H4 (cell line): ENCODE measurements at places on chromosomes 7 and 10.
A peak's percentile ranks its signal among the peaks of the same experiment; 100 is the strongest.

DNA sequence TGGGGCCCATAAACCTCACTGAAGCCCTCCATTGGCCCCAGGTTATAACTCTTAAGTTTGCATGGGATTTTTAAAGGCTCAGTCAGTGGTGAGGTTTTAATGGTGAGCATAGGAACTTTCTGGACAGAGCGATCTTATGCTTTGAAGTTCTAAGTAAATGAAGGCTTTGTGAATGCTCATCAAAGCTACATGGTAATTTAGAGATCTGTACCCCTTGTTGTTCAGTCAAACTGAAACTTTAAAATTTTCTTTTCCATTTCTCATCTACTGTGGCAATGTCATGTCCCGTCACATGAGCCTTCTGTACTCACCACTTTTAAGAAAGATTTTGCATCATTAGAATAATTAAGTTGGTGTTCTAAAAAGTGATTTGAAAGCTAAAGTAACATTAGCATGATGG is 39.9 kb downstream of the CHN2 start:
- DNase-seq = no peak

DNA sequence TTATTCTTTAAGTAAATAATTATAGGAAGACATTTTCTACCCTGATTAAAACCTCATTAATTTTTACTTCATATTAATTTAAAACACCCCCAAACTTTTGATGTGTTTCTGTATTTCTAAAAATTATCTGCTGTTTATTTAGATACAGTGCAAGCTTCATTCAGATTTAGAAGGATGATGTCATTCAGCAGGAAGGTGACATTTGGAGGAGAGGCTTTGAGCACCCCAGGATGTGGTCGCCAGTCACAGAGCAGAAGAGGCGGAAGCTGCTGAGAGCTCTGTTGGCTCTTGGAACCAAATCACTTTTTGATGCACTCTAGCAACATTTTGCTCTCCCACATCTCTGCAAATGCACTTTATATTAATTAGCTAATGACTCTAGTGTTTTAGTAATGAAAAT is 233.9 kb upstream of the CACNA2D1 start:
- DNase-seq = peak; percentile 67

- DNase-seq = no peak
These were observed 149.3 kb downstream of the POU6F2 start for GRCh38 chr7:39127058-39127457.

DNA sequence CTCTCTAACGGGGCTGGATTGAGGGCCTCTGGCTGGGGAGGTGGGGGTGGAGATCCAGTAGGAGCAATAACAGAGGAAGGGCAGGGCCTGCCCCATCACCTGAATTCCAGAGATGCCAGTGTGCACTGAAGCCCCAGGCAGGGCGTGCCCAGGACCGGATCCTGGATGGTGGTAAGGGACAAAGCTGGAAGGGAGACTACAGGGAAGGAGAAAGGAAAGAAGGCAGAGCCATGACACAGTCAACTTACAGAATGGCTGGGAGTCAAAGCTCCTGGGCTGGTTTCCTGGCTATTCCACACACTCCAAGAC is 666 bp downstream of the TMEM139 start:
- peak; percentile 30 for DNase-seq

- no peak for DNase-seq
These were observed 174.9 kb upstream of the HPS1 start for GRCh38 chr10:98621630-98622029.

- DNase-seq = no peak
These were observed 58.4 kb downstream of the MGMT start for GRCh38 chr10:129525401-129525801.

DNA sequence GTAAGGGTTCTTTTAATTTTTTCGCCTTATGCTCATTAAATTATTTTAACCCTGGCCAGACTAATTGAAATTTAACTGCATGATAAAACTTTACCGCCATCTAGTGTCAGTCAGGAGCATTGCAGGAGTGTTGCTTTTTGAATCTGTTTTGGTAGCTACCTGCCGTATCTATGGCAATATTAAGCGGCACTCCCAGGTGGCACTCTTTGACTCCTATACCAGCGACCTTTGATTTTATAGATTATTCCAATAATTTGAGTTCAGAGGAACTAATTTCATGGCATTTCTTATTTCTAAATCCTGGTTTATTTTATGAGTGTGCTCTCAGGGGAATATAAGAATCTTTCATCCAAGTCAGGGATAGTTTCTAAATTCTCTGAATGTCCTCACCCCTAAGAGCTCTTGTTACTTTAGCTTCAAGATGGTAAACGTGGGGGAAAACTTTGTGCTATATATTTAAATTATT is 198.9 kb downstream of the REEP3 start:
- peak; percentile 30 for DNase-seq

- no peak for DNase-seq
These were observed 67.3 kb downstream of the AFAP1L2 start for GRCh38 chr10:114336823-114337509.

- peak; percentile 36 for DNase-seq
These were observed 6.2 kb downstream of the C10orf105 start for GRCh38 chr10:71713135-71714030.

- no peak for DNase-seq
These were observed 76.2 kb downstream of the TMEM26 start for GRCh38 chr10:61376908-61377368.

GRCh38 chr10:52232561-52233350 is 81.3 kb upstream of the DKK1 start:
- no peak for DNase-seq

- DNase-seq = no peak
These were observed 186.8 kb downstream of the HGF start for GRCh38 chr7:81583090-81583489.

- no peak for DNase-seq
These were observed 380.1 kb downstream of the CNTNAP2 start for GRCh38 chr7:146496657-146497056.

DNA sequence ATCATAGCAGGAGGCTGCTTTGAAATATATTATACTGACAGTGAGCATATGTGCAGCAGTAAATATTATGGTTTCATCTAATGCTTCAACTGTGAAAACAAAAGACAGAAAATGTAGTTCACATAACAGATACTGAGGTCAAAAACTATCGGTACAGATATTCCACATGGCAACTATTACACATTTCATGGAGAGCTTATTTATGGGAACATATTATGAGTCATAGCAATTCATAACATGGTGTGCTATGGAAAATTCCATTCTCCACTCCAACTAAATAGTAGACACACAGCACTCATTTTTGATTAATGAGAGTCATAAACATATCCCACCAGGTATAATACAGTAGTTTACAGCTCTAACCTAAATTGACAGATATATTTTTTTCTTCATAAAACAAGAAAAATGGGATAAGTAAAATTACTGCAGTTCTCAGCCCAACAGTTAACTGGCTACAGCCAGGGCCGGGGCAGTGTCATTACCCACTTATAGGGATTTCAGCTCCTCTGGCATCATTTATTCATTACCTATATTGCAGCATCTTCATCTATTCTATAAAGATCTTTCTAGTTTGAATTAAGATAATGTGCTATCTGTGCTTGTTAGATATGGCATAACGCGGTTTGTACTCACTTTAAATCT is 475.6 kb upstream of the KLF6 start:
- DNase-seq = no peak

DNA sequence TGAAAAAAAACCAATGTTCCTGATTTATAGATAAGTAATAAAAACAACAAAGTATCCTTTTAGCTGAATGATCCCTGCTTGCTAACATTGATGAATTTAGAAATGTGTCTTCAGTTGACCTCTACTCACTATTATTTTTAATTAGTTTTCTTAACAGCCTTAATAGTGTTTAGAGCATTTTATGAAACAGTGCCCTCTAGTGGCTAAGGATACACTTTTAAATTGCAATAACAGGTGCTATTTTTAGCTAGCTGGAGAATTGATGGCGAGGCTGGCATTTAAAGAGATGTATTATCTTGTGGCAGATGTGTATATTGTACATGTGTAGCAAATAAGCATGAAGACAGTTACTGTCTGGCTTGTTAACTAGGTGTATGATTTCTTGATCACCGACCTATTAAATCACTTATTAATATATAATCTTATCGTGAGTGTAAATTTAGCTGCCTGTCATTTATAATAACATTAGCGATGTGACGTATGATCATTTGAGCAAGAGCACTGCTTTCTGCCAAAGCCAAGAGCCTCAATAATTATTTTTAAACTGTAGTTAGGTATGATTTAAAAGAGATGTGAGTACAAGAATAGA is 451.9 kb downstream of the DPP6 start:
- DNase-seq = peak; percentile 21

- DNase-seq = no peak
These were observed 13.0 kb downstream of the LHPP start for GRCh38 chr10:124474514-124475070.

DNA sequence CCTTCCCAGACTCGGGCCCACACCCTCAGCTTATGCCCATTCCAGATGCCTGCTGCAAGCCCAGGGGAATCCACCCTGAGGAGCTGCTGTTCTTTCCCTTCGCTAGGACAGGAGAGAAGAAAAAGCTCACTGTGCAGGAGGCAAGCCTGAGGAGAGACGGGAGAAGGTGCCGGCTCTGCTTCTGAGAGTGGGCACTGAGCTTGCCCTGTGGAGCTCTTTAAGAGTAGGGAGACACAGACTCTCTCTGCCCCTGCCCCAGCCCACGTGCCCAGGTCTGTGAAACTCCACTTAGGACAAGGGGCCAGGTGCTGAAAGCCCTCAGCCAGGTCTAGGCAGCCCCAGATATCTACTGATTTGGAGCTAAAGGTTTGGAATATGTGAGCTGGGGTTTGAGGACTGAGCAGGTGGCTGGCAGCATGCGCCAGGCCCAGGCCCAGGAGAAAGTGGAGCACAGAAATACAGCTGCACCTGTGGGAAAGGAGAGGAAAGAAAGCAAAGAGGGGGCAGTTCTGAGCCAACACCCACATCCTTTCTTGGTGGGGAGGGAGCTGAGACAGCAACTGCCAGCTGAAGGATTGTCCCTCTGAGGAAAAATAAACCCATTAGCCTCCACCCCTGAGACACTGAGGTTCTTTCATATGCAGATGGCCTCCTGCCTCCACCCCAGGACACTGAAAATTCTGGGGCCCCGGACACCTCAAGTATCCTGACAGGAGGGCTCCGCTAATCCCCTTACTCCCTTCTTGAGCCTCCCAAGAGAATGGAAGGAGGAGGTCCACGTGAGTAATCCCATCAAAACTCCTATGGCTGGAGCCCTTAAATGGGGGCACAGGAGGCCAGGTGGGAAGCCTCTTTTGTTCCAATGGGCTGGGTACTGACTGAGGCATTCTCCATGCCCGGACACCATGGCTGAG is 7.3 kb downstream of the POLL start:
- no peak for DNase-seq

GRCh38 chr7:140674356-140674800 is 1.6 kb downstream of the ADCK2 start:
- no peak for DNase-seq

- DNase-seq = no peak
These were observed 4.3 kb downstream of the ZNF3 start for GRCh38 chr7:100077205-100077604.
